ENCODE measurements at places on chromosomes 5 and 9.

DNA sequence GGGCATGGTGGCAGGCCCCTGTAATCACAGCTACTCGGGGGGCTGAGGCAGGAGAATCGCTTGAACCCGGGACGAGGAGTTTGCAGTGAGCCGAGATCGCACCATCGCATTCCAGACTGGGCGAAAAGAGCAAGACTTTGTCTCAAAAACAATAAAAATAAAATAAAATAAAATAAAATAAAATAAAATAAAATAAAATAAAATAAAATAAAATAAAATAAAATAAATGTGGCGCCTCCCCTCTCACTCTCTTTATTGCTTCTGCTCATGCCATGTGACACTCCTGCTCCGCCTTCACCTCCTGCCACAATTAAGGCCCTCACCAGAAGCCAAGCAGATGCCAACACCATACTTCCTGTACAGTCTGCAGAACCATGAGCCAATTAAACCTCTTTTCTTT is 3.8 kb upstream of the SHC3 start:
- DNase-seq: no peak

GRCh38 chr9:20495098-20495497 is 127.2 kb downstream of the MLLT3 start:
- DNase-seq: no peak

DNA sequence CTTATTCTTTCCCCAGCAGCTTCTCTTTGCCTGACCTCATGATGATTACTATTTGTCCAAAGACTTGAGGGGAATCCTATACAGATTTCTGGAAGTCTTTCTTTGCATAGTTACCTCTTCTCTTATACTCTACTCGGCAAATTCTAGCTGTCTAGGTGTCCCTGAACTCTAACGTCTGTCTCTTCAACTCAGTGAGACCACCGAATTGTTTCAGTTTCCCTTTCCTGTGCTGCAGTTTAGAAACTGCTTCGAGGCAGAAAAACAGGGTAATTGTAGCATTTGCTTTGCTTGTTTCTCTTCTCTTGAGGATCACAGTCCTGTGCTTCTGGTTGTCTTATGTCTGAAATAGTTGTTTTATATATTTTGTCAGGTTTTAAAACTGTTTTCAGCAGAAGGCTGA is 14.8 kb downstream of the LVRN start:
- no peak for DNase-seq

GRCh38 chr9:87545858-87546257 is 48.2 kb downstream of the DAPK1 start:
- DNase-seq: no peak

- no peak for DNase-seq
Observed at GRCh38 chr5:115079924-115080623, 89.6 kb downstream of the TRIM36 start.

DNA sequence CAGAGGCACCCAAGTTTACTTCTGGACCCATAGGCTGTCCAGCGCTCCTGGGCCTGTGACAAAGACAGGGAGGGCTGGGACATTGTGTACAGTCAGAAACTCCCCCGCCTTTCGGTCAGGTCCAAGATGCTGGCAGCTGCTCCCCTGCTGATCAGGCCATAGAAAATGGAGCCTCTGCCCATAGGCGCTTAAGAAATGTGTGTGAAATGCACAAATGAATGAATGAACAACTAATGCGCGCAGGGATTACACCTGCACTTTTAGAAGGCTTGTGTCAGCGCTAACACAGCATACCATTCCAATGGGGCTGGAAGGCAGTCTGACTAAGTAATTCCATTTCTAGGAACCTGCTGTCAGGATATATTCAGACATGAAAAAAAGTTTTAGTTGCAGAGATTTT is 16.3 kb downstream of the PTPN3 start:
- DNase-seq: no peak

DNA sequence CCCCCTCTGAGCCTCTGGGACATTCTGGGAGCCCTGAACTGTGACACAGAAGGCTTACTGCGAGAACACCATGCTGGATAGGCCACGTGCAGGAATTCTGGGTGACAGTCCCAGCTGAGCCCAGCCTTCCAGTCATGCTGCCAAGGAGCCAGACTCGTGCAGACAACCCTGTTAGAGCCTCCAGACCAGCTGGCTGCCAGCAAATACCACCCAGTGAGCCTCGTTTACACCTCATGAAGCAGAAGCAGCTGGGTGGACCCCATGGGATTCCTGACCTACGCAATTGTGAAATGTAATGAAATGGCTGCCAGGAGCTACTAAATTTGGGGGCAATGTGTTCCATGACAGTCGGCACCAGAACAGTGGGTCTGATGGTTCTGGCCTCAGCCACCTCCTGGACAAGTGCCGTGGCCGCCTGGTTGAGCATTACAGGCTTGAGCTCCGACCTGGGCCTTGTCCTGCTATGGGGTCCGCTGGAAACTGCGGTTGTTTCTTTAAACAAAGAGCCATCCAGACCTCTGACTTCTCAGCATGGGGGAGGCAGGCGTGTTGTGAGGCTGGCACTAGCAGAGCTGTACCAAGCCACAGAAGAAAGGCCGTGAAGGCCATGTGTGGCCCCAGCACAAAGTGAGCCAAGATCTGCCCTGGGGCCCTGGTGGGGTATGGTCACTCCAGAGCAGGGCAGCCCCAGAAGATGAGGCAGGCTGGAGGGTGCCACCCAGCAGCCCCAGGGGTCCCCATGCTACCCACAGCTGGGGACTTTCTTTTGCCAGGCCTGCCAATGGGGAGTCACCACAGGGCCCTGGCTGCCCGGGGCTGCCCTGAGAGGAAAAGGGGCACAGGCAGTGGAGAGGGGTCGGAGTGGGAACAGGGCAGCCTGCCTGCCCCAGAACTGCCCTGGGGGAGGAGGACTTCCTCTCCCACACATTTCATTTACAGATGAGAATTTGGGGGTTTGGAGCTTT is 19.3 kb upstream of the RXRA start:
- no peak for DNase-seq

DNA sequence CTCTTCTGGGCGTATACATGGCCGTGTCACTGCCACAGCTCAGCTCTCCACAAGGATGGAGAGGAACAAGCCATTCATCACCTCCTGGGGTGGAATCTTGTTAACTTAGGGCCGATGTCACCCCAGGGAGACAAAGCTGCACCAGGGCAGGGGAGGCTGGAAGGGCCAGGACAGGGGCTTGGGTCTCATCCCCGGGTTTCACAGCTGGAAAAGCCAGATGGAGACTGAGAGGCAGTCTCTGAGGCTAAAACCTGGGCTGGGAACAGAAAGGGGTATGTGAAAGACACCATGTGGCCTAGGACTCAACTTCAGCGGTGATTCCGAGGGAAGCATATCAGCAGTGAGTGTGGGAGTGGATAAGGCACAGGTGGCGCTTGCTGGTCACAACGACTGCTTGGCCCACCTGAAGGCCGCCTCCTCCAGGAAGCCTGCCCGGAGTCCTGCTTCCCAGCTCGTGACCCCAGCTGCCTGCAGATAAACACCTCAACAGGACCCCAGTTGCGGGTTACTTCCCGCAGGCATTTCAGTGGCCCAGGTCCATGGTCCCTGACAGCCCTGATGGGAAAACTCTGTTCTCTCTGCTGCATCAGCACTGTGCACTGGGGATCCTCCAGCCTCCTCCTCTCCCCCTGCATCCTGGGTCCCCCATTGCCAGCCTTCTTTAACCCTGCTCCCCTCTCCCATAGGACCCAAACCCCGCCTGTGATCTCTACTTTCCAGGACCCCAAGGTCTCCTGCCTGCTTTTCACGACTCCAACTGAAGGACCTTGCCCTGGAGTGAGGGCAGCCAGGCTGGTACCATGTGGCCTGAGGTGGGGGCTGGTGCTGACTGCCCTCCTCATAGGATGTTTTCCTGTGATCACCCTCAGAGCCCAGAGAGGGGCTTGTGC is 51.7 kb upstream of the FCN1 start:
- no peak for DNase-seq

DNA sequence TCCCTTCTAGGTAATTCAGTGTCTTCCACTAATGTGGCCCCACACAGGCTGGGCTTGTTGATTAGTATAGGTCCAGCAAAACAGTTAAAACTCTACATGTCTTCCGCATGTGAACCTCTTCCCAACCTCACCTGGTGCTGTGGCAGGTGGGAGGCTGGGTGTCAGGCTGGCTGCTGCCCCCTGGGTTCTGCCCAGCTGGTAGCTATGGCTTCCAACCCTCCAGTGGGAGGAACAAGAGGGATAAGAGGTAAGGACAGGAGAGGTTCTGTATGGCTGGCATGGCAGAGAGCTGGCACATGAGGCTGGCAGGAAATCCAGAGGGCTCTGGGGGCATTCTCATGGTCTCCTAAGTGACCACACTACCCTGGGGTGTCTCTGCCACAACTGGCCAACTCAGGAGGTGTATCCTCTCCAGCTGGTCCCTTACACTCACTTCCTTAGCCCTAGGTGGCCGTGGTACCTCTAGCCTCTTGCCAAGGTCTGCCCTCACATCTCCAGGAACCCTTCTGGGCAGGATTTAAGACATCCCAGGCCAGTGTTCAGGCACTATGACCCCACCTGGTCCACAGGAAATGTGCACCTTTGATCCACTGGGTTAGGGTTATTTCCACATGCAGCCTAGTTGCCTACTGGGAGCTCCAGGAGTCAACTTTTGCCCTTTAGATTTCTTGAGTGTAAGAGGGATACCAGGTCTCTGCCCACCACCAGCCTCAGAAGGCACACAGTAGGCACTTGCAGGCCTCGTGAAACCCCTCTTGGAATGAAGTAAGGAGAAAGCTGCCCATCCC is 41.7 kb downstream of the AHRR start:
- no peak for DNase-seq

DNA sequence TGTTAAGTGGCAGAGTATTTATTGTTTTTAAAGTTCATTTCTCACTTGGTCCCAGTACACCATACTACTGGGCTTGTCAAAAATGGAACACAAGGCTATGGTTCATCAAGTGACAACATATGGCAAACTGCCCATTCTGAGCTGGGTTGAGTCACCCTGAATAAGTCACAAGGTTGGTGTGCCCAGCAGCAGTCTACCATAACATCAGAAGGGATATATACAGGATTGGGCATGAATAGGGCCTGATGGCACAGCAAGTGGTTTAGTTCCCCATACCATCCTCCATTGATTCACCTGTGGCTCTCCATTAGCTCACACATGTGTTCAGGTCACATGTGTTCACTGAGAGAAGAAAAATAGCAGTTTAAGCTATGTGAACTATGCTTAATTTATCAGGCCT is 249.8 kb upstream of the PRDM9 start:
- no peak for DNase-seq

GRCh38 chr5:66661149-66661548 is 65.0 kb downstream of the MAST4 start:
- no peak for DNase-seq

DNA sequence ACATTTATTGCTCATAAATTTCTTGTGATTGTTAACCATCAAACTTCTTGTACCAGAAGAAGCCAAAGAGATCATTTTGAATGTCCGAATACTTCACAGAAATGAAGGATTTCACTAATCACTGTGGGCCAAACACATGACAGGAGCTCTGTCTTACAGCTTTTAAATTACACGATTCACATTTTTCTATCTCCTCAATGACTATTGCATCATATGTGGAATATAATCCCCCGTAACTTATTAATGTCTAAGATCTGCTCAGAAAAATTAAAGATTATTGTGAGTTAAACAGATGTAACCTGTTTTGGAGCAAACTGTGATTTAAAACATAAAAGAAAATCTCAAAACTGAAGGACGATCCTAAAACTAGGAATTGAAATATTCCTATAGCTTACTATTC is 645.2 kb upstream of the COX7C start:
- DNase-seq: no peak

DNA sequence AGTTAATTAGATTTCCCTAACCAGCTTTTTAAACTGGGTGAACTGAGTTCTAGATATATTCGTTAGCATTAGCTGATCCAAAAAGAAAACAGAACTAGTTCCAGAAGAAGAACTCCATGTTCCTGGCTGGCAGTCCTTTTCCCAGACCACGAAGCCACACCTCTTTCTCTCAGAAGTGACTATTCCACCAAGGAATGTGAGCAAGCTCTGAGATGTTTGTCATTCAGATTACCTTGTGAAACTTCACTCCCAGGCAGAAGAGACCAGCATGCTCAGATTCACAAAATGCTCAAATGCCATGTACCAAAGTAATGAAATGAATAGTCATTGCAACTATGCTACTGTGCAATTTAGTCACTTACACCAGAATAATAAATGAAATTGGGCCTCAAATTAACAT is 4.4 kb upstream of the SSBP2 start:
- peak; percentile 70 for DNase-seq

- DNase-seq: no peak
Observed at GRCh38 chr5:139761501-139761900, 34.1 kb upstream of the PSD2 start.

- no peak for DNase-seq
Observed at GRCh38 chr9:87596862-87597261, 99.2 kb downstream of the DAPK1 start.

DNA sequence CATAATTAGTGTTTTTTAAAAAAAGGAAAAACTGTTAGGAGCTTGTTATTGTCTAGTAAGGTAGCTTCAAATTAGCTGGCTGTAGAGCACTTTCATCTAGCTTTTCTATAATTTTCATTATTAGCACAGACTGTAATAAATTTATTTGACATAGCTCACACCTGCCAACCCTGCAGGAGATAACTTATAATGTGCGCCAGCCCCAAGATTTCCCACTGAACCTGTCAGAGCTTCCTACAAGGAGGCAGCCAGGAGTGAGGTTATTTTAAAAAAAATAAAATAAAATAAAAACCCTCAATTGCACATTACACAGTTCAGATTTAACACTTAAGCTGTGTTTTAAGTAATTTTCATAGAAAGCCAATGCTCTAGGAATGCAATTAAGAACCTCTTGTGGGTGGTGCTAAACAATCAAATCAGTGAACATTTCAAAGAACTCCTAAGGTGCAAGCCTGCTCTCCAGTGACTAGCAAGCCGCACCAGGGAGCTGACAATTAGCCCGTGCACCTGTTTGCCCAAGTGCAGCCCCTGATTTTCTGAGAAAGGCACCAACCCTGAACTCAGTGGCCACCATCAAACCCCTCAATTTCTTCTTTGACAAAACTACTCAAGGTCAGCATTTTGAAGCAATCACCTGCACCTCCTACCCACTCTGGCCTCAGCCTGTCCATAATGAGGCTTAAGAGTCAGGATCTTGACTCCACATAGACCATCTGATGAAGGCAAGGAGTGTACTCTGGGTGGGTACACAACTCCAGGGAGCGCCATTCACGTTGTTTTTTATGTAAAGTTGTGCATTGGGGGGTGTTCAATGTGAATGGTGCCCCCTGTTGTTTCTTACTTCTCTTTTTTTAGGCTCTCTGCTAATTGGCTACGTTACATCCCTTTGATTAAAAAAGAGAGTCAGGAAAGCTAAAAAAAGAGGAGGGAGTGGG is 385.3 kb upstream of the WWC1 start:
- DNase-seq: no peak

DNA sequence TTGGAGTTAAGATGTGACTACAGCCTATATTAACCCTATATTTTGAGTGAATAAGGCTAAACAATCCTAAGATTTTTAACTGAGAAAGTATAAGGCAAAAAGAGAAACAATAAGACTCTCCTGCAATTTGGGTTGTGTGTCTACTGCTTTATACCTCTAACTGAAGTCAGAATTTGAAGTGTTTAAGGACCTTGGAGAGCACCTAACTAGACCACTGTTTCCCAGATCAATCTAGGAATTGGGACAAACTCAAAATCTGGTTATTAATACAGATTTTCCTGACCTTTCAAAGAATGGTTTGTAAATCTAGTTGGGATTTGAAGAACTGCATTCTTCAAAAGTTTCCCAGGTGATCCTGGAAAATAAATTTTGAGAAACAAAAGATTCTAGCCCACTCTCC is 42.1 kb downstream of the GABRA1 start:
- DNase-seq: no peak

- no peak for DNase-seq
Observed at GRCh38 chr5:142984011-142984410, 213.8 kb downstream of the ARHGAP26 start.

Measured in LNCaP clone FGC (cell line).